ENCODE measurements at places on chromosomes 5 and 9.

DNA sequence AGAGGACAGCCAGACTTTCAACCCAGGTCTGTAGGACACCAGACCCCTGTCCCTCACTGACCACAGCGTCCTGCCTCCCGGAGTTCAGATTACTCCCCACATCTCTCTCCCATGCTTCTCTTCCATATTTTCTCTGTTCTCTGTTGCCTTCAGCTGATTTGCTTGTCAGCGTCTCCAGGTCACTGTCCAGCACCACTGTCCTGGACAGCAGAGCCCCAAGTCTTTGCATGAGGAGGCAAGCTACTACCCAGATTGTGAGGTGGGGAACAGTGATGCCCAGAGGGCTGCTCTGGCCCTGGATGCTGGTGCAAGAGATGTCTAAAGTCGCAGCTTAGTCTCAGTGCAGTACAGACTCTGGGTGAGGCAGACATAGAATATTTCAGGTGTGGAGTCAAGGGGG lies 48.0 kb upstream of the C5orf58 start:
- no peak for DNase-seq
- H3K4me1 ChIP-seq: no peaks in the 10 kb centered on the region
- no peak overlapping the region for H3K27ac ChIP-seq
- no peak overlapping the region for H3K4me3 ChIP-seq
- H3K36me3 ChIP-seq: no peaks in the 10 kb centered on the region

DNA sequence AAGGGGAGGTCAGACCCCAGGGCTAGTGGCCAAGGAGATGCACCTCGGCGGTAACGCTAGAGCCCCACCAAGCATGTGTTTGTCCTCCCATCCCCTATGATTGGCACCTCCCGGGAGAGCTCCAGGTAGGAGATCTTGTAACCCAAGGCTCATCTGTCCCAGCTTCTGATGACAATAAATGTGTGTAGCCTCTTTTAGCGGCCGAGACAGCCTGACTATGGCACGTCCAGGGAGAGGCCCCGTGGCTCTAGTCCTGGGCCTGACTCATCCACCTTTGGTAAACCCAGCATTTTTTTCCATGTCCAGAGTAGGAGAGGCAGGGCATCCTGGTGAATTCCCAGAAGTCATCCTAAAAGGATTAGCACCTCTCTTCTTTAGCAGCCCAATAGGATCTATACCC lies 39.2 kb downstream of the IRF1 start:
- no peak overlapping the region for H3K27ac ChIP-seq
- DNase-seq: no peak
- no peaks in the 10 kb centered on the region for H3K27me3 ChIP-seq
- H3K4me3 ChIP-seq: no peak overlapping the region
- peaks cover 52% of the 10 kb centered on the region for H3K36me3 ChIP-seq

GRCh38 chr5:178187014-178187413 lies at the start of gene GMCL2:
Gene GMCL2, minus strand, starts transcription at chr5:178187371. Its CDS starts 72 bp downstream, at chr5:178187299.
- DNase-seq: no peak
- no peak within 1 kb of the TSS for H3K4me3 ChIP-seq
- peaks cover 8% of the 10 kb centered on the region for H3K27me3 ChIP-seq
- H3K36me3 ChIP-seq: no peaks in the 10 kb centered on the region
- H3K4me1 ChIP-seq: peaks cover 7% of the 10 kb centered on the region
- no peak within 1 kb of the TSS for H3K27ac ChIP-seq

DNA sequence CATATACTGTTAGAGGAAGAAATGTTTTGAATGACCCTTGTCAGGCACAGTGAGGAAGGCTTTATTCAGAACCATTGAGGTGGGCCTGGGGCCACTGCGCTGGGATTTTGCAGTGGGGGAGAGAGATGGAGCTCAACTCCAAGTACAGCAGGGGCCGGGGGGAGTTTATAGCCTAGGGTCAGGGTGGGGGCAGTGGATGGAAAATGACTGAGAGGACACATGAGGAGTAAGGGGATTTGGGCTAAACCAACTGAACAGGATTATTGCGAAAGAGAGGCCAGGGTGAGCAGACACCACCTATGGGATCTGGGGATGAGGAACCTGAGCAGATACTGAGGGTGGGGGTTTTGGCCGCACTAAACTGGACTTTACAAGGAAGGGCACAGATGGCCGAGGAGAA lies 6.3 kb downstream of the CEP72 start:
- DNase-seq: no peak
- no peak overlapping the region for H3K4me3 ChIP-seq
- H3K36me3 ChIP-seq: peaks cover 21% of the 10 kb centered on the region
- H3K4me1 ChIP-seq: peaks cover 25% of the 10 kb centered on the region
- H3K27ac ChIP-seq: no peak overlapping the region
- no peaks in the 10 kb centered on the region for H3K27me3 ChIP-seq

DNA sequence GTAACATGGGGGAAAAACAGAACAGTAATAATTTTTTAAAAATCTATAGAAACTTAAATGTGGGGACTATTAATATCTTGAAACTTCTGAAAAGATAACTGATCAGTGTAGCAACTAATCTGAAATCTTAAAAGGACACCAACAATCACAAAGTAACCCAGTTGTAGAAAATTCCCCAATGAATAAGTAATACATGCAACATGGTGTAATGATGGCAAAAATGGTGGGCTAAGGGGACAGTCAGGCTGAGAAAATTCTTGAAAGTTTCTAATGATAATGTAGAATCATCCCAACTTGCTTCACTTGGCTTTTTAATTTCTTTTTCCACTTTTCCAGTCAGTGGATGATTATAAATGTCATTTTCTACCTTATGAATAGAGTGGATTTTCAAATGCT lies 5.4 kb downstream of the NFIL3 start:
- peak overlapping the region; percentile 90 for H3K4me3 ChIP-seq
- peak overlapping the region; percentile 27 for H3K27ac ChIP-seq
- no peak for DNase-seq
- peaks cover 81% of the 10 kb centered on the region for H3K4me1 ChIP-seq

GRCh38 chr9:13439685-13440476 lies 160.4 kb upstream of the MPDZ start:
- H3K4me1 ChIP-seq: no peaks in the 10 kb centered on the region
- H3K4me3 ChIP-seq: no peak overlapping the region
- no peaks in the 10 kb centered on the region for H3K36me3 ChIP-seq
- no peak for DNase-seq
- no peak overlapping the region for H3K27ac ChIP-seq

DNA sequence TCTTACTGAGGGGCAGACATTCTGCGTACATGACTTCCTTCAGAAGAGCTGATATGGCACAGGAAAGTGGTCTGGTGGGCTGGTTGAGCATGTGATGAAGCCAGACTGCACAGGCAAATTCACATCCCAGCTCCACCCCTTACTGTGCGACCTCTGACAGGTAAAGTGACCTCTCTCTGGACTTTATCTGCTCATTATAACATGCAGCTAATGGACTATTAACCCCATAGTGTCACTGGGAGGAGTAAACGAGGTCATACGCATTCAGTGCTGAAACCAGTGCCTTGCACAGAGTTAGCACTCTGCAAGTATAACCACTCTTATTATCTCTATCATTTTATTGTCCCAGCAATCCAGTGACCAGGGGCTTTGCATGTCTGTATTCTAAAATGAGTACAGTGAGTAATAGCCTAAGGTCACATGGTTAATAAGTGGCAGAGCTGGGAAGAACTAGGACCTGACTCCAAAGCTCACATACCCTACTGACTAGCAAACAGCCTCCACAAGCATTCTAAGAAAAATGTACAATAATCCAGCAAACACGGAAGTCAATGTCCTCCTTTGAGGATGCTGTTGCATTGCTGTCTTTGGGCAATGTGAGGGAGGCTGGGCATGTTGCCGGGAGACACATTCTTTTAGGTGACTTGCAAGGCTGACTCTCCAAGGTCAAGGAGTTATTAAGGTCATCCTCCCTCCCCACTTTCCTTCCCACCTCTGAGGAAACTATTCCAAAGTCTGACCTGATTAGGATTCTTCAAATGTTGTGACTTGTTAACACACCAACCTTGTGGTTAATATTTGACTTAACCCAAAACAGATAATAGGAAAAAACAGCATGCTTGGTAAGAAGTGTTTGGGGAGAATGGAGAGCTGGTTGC lies 19.0 kb downstream of the GLRX start:
- no peak for DNase-seq
- no peak overlapping the region for H3K27ac ChIP-seq
- H3K4me1 ChIP-seq: peaks cover 16% of the 10 kb centered on the region

- H3K4me1 ChIP-seq: peaks cover 10% of the 10 kb centered on the region
- peak overlapping the region; percentile 61 for H3K27ac ChIP-seq
- peak overlapping the region; percentile 85 for H3K4me3 ChIP-seq
These were observed 713 bp downstream of the MOB3B start for GRCh38 chr9:27528886-27529315.
